Activated CD4-positive, alpha-beta T cell treated with anti-CD3 and anti-CD28 coated beads, Interleukin-2, amount 50 U/mL, for 1 hour (primary cell): ENCODE measurements at places on chromosomes 5 and 9.

DNA sequence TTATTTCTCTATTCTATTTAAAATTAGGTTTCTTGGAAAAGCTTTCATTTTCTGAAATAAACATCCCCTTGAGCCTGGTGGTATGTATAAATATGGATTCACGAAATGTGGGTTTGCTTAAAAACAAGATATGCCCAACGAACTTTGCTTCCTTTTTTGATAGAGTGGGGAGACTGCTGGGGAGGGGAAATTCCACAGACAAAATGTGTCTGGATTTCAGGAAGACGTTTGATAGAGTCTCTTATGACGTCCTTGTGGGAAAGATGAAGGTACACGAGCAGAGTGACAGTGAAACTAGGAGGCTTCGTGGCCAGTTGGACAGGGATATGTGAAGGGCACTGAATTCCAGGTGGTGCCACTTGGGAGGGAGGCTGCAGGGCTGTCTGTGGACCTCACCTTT is 84.5 kb upstream of the RPS23 start:
- no peak for DNase-seq

DNA sequence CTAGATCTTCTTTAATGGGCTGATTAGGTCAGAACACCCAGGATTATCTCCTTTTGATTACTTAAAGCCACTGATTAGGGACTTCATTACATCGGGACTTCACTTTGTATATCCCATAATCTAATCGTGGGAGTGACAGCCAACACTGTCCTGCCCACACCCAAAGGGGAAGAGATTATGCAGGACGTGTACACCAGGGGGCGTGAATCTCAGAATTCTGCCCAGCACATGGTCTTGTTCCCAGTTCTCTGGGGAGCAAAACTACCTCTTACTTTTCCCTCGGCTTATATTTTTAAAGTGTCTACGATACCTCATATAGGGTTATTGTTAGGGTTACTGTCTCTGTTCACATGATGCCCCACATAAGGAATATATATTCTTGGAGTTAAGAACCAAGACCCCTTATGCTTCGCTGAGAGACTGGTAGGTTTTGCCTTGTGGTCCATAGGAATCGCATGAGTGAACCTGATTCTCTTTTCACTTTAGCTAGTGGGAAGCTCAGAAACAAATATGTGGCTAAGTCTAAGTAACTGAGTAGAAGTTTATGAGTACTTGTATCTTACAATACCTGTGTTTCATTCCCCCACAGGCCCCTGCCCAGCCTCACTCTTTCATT is 192.7 kb downstream of the GNA14 start:
- DNase-seq, result peak; percentile 14

DNA sequence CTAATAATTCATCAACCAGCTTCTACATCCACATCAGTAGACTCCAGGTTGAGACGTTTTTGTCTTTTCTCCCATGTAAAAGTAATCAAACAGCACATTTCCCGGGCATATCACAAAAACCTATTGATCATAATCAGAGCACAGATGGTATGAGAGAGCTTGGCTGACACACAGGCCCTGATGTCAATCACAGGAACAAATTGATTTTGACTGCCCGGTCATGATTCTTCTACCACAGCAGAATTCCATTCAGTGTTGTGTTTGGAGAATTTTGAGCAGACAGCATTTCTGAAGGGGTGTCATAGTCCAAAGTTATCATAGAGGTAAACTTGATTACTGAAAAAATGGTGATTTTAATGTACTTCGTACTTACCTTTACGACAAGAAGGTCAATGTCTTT is 351.1 kb downstream of the ZSWIM6 start:
- no peak for DNase-seq

DNA sequence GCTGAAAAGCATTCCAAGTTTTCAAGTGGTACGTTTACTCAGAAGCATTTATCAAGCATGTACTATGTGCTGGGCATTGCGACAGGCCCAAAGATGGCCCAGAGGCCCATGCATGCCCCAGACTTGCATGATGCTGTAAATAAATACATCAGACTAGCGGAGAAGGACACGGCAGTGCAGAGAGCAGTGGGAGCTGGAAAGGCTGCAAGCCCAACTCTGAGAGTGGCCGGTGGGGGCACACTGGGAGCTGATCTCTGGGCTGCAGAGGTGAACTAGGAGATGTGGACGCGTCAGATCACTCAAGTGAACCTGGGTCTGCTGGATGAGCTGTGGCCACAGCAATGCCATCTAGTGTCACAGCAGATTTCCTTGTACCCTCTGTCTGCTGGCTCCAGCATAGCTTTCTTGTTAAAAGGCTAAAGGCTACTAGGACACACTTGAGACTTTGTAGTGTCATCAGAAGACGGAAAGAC is 246.9 kb downstream of the FANCC start:
- DNase-seq, result no peak

GRCh38 chr9:108377382-108377781 is 478.4 kb downstream of the ACTL7B start:
- DNase-seq, result no peak

GRCh38 chr5:102341681-102342288 is 45.7 kb upstream of the SLCO4C1 start:
- DNase-seq, result no peak

GRCh38 chr9:120761006-120761405 is 32.2 kb downstream of the FBXW2 start:
- DNase-seq, result no peak

GRCh38 chr5:171953860-171954701 is 52.4 kb downstream of the FBXW11 start:
- no peak for DNase-seq

DNA sequence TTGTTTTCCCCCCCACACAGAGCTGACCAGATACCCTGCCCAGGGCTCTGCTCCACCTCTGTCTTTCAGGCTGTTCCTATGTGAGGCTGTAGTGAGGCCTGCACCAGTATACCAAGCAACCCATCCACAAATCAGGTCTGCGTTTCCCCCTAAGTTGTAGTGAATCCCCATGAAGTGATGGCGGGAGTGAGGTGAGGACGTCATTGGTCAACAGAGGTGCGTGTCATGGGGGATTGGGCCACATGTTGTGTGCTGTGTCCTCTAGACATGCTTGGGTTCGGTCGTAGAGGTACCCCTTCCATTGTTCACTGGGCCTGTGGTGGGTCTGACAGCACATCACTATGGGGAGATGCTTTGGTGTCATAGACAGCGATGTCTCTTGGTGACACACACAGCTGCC is 184.6 kb downstream of the CACNA1B start:
- DNase-seq, result no peak

- no peak for DNase-seq
Observed at GRCh38 chr5:135467051-135467625, 15.0 kb upstream of the TIFAB start.

GRCh38 chr9:123360161-123361085 is 4.4 kb downstream of the CRB2 start:
- DNase-seq, result peak; percentile 31

- no peak for DNase-seq
Observed at GRCh38 chr5:111326551-111326950, 102.4 kb downstream of the CAMK4 start.

- DNase-seq, result no peak
Observed at GRCh38 chr5:22352493-22352892, 500.7 kb downstream of the CDH12 start.

DNA sequence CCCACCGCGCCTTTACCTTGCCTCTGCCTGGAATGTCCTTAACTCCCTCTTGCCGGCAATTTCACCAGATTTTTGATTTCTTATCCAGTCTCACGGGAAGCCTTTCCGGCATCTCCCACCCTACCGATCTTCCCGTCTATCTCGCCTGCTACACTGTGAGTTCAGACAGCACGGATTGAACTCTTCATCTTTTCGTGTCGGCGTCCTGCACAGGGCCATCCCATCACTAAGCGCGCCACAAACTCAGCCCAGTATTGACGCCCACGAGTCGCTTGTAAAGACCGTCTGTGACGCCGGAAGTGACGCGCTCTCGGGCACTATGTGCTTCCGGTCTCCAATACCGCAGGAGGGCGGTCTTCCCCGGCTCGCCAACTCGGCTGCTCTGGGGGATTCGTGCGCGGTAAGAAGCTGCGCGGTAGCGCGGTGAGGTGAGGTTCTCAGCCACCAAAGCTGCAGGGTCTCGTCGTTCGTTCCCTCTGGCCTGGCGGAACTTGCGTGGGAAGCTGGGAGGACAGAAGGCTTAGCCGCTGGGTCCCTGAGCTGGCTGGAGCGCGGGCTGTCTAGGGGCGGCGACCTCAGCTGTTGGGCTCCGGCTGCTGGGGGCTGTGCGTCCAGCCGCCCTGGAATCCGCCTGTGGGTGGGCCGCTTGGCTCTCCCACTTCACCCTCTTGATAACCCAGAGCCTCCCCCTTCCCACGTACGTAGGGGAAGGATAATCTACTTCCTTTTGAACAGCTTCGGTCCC is at the start of gene ZCCHC9:
Gene ZCCHC9, plus strand, starts transcription at position 317 of the 745 bp plus-strand sequence. CDS start 3,171 bp downstream, outside the sequence.
- DNase-seq, result peak; percentile 93

GRCh38 chr9:138060365-138060764 is 182.8 kb downstream of the CACNA1B start:
- DNase-seq, result no peak

- DNase-seq, result no peak
Observed at GRCh38 chr9:125948887-125949596, 201.9 kb downstream of the PBX3 start.

DNA sequence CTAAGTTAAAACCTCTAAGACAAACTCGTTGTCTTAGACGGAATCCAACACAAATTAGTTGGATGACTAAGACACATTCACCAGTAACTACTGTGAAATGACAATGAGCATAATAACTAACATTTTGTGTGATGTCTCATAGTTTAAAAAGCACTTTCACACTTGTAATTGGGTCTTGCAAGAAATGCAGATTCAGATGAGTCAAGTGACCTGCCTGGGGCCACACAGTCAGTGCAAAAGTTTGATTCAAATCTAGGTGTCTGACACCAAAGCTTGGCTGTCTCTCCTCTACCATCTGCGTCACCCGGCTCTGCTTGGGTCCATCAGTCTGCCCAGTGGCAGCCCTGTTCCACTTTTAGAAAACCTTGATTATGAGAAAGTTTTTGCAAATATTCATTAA is 143.7 kb downstream of the TTLL11 start:
- no peak for DNase-seq

DNA sequence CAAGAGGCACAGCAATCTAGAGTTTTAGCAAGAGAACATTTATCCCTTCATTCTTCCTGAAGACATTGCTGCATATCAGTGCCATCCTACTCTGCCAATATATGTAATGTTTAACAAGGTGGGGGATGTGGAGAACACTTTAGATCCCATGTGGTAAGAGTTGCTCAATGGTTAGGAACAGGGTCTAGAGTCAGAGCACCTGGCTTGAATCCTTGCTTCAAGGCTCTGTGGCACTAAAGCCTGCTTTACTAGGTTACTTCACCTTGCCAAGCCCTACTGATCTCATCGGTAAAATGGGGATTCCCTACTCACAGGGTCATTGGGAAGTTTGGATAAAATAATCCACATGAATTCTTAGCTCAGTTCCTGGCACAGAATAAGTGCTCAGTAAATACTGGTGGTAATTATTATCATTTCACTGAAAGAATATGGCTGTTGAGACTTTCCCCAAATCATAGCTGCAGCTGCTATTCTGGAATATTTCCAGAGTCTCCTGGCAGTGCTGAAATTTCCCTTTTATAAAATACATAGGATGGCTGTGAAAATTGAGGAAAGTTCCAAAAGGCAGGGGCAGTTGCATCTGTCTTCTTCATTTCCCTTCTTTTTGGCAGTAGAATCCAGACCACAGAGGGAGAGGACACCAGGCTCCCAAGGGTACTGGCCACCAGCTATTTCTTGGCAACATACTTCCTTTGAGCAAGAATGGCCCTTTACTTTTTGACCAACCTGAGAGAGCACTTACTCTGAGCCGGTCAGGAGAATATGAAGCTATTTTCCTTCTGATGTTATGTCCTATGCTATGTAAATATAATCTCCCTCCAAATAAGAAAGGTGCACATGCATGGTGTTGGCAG is 142.8 kb downstream of the PALM2AKAP2 start:
- no peak for DNase-seq

- no peak for DNase-seq
Observed at GRCh38 chr5:59178071-59178470, 595.2 kb downstream of the RAB3C start.

DNA sequence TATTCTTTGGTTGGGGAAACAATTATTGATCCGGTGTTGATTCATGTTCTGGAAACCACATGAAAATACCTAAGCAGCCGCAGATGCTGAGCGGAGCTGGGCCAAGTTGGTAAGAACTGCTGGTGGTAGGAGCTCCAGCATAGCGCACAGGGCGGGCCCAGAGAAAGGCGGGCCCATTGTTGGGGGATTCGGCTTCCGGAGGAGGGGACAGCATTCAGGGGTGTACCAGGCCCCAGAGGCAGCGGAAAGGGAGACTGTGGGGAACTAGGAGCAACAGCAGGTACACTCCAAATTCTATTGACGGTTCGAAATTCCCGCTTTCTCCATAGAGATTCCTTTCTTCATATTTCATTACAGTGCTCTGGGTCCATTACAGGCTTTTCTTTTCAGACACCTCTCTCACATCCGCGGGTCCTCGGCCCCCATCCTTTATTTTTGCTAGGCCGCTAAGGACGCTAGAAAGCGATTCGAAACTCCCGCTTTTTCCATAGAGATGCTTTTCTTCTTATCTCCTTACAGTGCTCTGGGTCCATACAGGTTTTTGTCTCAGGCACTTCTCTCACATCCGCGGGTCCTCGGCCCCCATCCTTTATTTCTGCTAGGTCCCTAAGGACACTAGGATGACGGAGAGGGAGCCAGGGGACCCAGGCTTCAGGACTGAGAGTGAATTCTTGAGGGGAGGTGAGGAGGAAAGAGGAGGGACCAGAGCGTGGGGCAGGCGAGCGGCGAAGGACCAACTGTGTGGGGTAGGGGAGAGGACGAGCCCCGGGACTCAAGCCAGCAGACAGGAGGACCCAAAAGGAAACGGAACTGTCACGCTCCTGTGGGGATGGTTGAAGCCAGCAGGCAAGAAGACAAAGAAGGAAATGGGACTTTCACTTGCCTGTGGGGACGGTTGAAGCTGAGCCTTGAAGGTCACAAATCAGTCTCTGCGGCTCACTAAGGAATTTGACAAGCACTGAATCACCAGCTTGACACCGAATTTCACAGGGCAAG is at the start of gene CCDC152:
Gene CCDC152, plus strand, starts transcription at position 213 of the 996 bp plus-strand sequence. CDS start 2,304 bp downstream, outside the sequence.
- peak; percentile 50 for DNase-seq

DNA sequence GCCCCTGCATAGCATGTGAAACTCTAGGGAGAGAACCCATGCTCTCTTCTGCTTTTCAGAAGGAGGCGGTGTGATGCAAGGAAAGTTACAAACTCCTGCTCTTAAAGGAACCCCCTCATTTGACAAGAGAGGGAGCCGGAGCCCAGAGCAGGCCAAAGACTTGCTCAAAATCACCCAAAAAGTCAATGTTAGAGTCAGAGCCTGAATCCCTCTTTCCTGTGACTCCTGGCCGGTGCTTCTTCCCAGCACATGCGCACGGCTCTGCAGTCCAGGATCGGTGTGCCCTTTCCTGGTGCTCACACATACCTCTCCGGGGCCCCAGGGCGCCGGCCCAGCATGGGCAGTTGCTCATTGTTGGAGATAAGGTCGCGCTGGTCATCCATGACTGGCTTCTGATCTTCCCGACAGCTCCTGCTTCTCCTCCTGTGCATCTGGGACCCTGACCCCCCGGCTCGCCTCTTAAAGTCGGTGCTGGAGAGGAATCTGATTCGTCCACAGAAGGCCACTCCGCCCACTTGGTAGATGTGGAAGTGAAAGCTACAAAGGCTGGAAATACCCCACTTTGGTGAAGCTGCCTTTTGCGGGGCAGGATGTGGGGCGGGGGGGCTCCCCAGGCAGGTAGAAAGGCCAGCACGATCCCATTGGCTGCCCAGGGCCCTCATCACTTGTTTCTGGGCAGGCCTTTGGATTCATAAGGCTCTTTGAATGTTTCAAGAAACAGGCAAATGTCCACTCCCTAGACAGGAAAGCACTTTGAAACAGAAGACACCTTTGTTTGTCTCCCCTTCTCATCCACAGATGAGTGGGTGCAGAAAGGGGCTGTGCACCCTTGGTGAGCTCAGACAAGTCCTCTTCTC is at the start of gene CD74:
Gene CD74, minus strand, starts transcription at position 592 of the 857 bp plus-strand sequence. Its CDS starts 161 bp downstream, at position 431.
- DNase-seq, result peak; percentile 90

GRCh38 chr5:136042665-136043121 is 13.9 kb downstream of the TGFBI start:
- no peak for DNase-seq
